ENCODE measurements at places on chromosomes 5 and 9. TPM values are rescaled to one million over a fixed set of nuclear protein-coding genes. Genes with fewer than 3 reads are reported as not detected.

TMC1 gene
- 0.13 TPM for total RNA-seq

IRX4 gene
- 0.25 TPM for total RNA-seq

TRMO gene
- 11.7 TPM for total RNA-seq

NCBP1 gene
- 27.3 TPM for total RNA-seq

CNTNAP3 gene
- total RNA-seq, result 11.0 TPM
